ENCODE measurements at places on chromosomes 4 and X. TPM values are rescaled to one million over a fixed set of nuclear protein-coding genes. Genes with fewer than 3 reads are reported as not detected.

The NDNF gene
- total RNA-seq: 64.3 TPM

The PPEF2 gene
- not detected for total RNA-seq

The RPA4 gene
- total RNA-seq: 0.91 TPM

The EPHA5 gene
- 93.4 TPM for total RNA-seq

The RHOXF1 gene
- not detected for total RNA-seq

The TGIF2LX gene
- total RNA-seq: not detected

The TLR2 gene
- total RNA-seq: 2.2 TPM

The ACE2 gene
- total RNA-seq: 0.64 TPM

The MAGEC3 gene
- total RNA-seq: 0.54 TPM

The CNGA1 gene
- total RNA-seq: 0.18 TPM

The TRIM2 gene
- 440 TPM for total RNA-seq

The ZDHHC9 gene
- 25.0 TPM for total RNA-seq

The ATP6AP2 gene
- total RNA-seq: 96.6 TPM

The GNRHR gene
- not detected for total RNA-seq

The CTAG1A gene
- total RNA-seq: not detected

The GLA gene
- total RNA-seq: 15.7 TPM

The MAGED4B gene
- total RNA-seq: 71.2 TPM
